ENCODE measurements at places on chromosomes 13 and 19.

DNA sequence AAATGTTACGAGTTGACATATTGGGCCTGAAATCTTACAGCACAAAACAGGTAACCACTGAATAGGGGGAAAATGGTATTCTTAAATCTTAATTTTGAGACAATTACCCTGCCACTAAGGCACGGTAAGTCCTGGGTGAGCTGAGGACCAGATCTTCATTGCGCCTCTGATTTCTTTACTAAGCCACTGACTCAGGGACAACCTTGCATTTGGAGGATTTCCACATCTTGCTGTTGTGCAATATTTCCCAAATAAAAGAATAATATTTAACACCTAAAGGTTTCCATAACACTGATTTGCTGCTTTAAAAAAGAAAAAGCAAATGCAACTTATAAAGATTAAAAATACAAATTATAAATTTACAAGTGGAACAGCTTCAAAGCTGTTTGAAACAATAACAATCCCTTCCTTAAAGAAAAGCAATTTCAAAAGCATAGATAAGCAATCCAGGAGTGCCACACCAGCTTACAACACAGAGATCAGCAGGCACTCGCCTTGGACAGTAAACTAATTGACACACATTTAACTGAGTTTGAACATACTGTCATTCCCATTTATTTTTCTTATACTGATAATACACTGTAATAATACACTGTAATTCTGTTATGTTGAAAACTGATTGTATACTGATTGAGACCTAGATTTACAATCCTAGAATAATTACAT, 79.6 kb upstream of the DOCK9 start:
- no peak for DNase-seq

DNA sequence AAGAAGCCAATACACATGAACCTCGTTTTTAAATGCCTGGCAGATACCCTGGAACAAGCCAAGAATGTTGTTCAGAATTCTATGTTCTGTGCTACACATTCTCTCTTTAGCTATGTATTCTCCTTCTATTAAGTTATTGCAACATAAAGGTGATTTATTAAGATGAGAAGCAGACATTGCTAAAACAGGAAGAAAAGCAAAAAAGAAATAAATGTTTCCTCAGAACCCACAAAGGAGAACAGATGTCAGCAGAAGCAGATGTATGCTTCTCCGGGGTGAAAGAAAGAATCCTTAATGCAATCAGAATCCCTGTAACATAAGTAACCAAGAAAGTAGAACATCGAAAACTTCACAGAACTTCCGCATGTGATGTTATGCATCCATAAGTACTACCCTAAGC, 302.9 kb downstream of the DCT start:
- DNase-seq = no peak

GRCh38 chr13:44321961-44322360, 51.7 kb upstream of the SERP2 start:
- DNase-seq = no peak

- peak; percentile 46 for DNase-seq
Observed at GRCh38 chr19:13935765-13936510, 2.3 kb downstream of the PODNL1 start.

GRCh38 chr13:111253365-111253872, 67.0 kb upstream of the TEX29 start:
- no peak for DNase-seq

DNA sequence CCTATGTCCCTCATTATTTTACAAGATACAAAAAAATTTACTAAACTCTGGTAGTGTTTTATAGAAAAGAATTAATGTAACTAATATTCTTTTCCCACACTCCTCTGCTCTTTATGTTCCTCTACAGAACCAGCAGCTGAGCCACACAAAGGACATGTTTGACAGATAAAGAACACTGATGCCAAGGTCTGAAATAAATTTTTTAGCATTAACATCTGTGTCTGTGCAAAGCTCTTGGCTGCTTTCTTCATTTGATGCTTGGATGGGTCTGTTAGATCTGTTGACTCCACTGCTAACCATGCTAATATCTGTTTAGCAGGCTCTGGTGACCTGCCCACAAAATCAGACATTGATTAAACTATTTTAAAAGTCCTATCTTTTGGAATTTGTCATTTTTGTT, 2363.8 kb downstream of the PCDH9 start:
- no peak for DNase-seq

DNA sequence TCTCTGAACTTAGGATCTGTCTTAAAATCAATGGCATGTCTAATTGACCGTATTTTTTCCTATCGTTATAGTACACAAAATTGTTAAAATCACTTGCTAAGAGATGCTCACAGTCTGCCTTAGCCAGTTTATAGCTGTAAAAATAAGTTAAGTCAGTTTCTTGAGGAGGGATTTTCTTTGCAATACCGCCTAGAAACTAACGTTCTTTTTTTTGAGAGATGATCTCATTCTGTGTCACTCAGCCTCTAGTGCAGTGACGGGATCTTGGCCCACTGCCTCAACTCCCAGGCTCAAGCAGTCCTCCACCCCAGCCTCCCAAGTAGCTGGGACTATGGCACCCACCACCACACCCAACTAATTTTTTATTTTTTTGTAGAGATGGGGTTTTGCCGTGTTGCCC, 4.4 kb downstream of the CKAP2 start:
- DNase-seq = no peak

- no peak for DNase-seq
Observed at GRCh38 chr19:33306853-33307792, 4.8 kb upstream of the CEBPA start.

GRCh38 chr13:47632311-47632710, 368.8 kb downstream of the SUCLA2 start:
- DNase-seq = no peak

- DNase-seq = peak; percentile 64
Observed at GRCh38 chr19:4267101-4267900, 11.8 kb upstream of the SHD start.

DNA sequence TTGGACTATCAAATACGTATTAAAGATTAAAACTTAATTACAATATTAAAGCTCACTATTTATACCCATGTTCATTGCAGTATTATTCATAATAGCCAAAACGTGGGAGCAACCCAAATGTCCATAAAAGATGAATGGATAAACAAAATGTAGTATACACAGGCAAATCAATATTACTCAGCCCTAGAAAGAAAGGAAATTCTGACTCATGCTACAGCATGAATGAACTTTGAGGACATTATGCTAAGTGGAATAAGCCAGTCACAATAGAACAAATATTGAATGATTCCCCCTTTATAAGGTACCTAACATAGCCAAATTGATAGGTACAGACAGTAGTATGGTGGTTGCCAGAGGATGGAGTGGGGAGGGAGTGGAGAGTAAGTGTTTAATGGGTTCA, 457.3 kb downstream of the FGF14 start:
- DNase-seq = no peak

Data from H4 (cell line).